ENCODE measurements at places on chromosomes 6 and 20.

- DNase-seq, result no peak
Observed at GRCh38 chr20:20334489-20334888, 33.4 kb upstream of the INSM1 start.

DNA sequence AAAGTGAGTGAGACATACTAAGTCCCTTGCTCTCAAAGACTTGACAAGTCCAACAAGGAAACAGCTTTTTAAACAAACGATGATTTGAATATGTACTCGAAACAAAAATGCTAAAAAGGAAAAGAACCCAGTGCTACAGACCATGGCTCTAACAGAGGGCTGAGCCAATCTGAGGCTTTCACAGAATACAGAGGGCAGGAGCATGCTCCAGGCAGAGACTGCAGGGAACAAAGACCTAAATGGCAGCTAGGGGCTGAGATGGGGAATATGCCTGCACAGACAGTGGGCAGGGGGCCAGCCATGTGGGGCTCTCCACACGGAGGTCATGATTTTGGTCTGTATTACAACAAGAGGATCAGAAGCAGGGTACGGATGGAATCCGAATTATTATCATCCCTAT is 31.1 kb upstream of the C6orf118 start:
- no peak for DNase-seq

DNA sequence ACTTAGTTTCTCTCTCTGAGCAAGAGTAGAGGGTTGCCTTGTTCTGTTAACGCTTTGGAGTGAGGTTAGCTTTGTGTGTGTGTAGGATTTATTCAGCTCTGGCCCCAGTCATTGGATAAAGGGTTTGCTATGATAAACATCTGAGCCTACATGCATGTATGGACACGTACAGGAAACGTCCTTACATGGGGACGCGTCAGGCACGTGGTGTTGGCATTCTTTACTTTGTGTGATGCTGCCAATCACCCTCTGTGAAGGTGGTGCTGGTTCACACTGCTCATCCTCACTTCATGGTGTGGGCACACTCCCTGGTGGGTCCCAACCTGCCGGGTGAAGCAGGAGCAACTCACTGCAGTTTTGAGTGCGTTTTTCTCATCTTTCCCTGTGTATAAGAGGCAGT is 53.4 kb upstream of the CD93 start:
- no peak for DNase-seq

- no peak for DNase-seq
Observed at GRCh38 chr6:134015719-134016557, 36.5 kb downstream of the SLC2A12 start.

DNA sequence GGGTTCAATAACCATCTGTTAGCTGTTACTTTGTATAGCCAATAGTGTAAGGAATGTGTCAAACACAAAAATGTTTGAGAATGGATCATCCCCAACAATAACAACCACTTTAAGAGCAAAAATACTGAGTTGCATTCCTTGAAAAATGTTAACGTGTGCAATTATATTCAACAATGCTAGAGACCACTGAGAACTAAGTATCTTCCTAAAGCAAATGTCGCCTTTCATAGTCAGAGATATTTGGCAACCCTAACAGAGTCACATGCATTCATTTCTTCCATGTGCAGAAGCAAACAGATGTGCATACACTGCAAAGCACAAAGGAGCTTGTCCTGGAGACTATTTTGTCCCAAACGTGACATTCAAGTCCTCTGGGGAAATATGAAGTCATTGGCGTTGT is 448.6 kb downstream of the GJA1 start:
- no peak for DNase-seq

DNA sequence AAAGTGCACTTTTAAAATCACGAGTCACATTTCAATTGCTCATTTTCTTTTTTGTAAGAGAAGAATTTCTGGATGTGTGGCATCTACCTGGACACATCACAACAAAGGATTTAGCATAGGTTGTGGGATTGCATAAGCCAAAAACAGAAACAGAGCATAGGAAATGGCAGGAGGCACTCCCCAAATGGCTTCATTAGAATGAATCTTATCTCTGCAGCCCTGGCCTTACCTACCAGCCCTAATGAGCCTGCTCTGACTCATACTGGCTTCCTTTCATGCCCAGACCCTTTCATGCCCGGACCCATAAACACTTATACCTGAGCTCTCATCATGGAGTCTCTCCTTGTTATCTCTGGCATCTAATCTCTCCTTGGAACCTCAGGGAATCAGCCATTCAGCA is 23.9 kb upstream of the SPTLC3 start:
- DNase-seq, result no peak

DNA sequence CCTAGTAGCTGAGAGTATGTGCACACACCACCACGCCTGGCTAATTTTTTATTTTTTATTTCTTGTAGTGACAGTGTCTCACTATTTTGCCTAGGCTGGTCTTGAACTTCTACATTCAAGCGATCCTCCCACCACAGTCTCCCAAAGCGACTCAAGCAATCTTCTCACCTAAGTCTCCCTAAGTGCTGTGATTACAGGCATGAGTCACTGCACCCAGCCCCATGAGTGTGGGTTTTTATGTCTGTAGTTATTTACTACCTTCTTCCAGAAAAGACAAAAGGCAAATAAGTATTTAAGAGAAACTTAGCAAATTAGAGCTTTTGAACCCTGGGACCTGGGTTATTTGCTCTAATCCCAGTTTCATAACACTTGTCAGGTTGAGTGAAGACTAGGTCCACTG is 92.3 kb upstream of the HCRTR2 start:
- no peak for DNase-seq

DNA sequence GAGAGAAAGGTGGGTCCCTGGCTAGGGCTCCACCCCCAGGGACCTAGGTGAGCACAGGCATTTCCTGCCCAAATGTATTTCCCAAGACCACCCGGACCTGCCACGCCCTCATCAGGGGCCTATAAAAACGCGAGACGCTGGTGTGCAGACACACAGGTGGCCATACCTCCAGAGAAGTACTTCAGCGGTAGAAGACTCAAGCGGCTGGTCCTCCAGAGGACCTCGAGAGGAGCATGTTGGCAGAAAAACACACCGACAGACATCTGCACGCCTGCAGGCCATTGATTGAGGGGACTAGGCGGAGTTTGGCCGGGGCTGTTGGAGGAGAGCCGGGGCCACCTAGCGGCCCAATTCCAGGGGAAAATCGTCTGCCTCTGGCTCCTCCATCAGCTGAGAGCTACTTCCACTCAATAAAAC is 695.8 kb upstream of the MMS22L start:
- no peak for DNase-seq

GRCh38 chr6:121305957-121306607 is 28.2 kb downstream of the TBC1D32 start:
- DNase-seq, result peak; percentile 24

GRCh38 chr6:129212081-129212480 is 329.1 kb downstream of the LAMA2 start:
- no peak for DNase-seq

DNA sequence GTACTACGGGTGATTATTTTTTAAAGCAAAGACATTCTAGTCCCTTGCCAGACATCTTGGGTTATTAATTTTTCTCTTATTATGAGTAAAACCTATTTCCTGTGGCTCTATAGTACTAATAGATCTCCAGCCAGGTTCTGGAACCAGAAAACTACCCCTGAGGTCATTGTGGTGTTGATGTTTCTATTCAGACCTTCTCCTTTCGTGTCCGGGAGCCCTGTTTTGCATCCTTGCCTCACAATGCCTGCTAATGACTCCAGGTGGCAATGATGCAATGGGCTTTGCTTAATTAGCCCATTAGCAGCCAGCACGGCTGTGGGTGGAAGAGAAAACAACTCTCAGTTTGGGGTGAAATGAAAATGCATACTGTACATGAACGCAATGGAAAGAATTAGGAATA is 62.9 kb upstream of the ARG1 start:
- DNase-seq, result no peak

DNA sequence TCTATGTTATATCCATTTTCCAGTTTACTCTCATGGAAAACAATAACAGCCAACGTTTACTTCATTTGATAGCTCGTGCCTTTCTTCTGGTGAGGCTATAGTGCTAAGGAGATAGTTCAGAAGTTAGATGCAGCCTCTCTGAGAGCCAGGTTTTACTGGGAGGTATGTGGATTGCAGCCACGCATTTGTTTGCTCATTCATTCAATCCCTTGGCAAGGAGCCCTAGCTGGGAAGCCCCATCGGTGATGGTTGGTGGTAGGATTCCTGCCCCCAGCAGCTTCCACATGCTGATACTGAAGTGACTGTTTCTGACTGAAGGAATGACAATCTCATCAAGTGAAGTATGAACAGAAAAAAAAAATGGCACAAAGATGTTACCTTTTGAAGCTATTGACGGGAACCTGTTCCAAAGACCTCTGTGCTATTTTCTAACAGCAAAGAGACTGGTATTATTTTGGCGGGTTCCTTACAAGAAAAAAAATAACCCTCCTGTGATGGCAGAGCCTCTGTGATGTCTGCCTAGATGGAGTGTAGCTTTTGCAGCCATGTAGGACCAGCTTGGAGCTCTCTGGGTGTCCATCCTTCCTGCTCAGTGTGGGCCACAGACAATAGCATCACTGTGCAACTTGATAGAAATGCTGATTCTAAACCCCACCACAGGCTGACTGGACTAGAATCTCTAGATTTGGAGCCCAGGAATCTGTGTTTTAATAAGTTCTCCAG is 30.6 kb downstream of the SNAP25 start:
- no peak for DNase-seq

- no peak for DNase-seq
Observed at GRCh38 chr6:43271103-43271815, 26.8 kb upstream of the SLC22A7 start.

GRCh38 chr6:144853603-144854002 is 568.5 kb downstream of the UTRN start:
- no peak for DNase-seq

- no peak for DNase-seq
Observed at GRCh38 chr6:79544299-79544927, 7.2 kb upstream of the LCA5 start.

DNA sequence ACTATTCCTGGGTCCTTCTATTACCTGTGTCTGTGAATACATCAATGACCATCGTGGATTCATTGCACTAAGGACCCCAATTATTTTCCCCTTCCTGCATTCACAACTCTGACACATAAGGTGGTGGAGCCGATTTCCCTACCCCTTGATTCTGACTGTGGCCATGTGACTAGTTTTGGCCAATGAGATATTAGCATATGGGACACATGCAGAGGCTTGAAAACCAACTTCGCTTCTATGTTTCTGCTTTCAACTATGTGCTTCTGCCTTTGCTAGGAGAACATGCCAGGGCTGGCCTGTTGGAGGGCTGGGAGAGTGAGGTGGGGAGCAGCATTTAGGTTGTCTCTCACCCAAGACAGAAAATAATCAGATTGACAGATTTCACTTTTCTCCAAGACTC is 483.1 kb upstream of the JAG1 start:
- DNase-seq, result no peak

- DNase-seq, result no peak
Observed at GRCh38 chr6:94065707-94066337, 646.5 kb upstream of the EPHA7 start.

DNA sequence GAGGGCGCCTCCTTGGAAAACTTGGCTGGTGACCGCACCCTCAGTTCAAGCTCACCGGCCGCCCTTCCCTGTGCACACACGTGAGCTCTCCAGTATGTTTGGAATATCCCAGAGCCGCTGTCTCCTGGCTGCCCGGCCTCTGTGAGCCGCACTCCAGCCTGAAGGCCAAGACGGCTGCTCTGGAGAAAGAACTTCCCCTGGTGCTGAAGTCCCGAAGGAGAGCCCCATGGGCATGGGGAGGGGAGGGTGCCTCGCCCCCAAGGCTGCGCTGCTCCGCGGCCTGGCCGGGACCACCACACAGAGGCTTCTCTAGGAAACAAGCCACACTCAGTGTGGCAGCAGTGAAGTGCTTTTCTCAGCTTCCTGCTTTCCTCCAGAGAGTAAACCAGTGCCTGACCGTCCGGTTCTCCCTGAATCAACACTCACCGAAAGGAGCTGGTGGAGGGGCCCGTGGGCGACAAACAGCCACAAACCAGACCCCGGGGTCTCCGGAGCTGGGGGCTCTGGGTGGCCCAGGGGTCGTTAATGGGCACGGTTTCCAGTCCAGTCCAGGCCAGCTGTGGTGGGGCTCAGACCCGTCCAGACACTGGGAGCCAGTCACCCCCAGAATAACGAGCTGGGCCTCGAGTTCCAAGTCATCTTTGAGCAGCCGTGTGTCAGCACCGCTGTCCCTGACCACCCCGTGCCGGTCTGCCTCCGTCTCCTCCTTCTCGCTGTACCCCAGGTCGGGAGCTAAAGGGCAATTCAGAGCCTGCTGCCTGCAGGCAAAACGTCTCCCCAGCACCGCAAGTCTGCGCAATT is 87.4 kb upstream of the BHLHE23 start:
- DNase-seq, result no peak

DNA sequence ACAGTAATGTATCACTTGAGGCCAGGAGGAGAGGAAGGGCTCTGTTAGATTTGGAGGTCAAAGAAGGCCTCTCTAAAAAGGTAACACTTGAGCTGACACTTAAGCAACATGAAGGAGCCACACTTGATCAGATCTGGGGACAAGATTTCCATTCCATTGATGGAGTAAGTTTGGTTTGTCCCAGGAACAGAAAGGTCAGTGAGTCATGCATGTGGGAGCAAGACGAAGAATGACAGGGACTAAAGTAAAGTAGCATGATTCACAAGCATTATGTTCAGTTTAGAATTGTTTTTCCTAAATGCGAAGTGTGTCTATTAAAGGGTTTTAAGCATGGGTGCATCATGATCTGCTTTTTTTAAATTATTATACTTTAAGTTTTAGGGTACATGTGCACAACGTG is 47.4 kb downstream of the COL21A1 start:
- DNase-seq, result no peak

DNA sequence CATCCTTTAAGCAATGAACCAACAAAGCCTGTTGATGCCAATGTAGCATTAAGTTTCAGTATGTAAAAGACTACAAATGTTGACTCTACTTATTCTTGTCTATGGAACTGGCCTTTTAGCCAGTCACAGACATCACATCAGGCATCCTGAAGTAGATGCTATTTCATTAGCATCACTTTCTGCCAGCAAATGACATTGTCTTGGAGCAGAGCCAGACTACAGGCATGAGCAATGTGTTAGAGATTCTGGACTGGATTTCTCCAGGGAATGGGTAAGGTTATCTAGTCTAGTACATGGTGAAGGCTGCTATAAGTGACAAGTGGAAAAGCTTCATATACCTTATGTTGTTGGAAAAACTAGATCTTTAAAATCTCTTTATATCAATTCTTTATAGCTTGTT is 142.9 kb downstream of the ADGRB3 start:
- DNase-seq, result no peak

- DNase-seq, result no peak
Observed at GRCh38 chr6:17622144-17622543, 22.0 kb downstream of the FAM8A1 start.

GRCh38 chr6:129969064-129969463 is 49.3 kb upstream of the L3MBTL3 start:
- no peak for DNase-seq

- DNase-seq, result no peak
Observed at GRCh38 chr6:106702046-106702445, 72.7 kb downstream of the QRSL1 start.

Data from K562 (cell line).